Germinal center (tissue), 1 donor: ENCODE measurements at places on chromosomes 2 and 18.

DNA sequence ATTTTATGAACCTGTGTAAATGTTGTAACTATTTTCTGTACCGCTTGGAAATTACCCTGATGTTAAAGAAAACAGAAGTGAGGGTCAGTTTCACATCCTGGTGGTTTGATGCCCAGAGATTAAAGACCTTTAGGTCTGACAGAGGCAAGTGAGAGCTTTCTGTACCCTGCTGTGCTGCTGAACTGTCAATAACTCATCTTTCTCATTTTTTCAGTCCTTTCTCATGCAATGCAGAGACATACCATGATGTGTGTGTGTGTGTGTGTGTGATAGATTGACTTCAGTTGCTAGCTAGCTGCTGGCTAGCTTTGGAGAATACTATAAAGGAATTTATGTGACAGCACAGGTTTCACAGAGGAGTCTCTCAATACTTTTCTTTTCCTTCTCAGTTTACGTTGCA lies 2025.6 kb upstream of the LRRTM1 start:
- DNase-seq = no peak

DNA sequence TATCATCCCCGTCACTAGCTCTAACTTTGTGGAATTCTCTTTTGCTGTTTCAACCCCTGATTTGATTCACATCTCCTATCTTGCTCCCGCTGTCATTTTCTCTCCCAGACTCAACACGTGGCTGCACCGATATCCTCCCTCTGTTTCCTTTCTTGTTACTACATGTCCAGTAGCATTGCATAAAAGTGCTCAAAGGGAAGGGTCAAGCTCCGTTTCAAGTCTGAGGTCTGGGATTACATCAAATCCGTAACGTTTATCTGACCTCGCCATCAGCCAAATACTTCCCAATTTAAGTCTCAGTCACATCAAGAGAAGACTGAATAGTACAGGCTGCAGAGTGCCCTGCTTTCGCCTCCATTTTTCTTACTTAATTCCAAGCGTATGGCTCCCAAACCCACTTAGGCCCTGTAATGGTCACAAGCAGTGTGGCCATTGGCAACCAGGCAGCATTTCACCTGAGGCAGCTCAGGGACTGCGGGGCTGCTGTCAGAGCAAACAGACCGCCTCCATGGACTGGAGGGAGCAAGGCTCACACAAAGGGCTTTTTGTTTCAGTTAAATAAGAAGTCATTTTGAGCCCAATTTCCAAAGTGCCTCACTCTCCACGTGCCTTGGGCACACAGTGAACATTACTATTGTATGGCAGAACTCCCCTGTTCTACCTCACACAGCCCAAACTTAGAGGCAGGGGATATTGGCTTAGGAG lies 217.8 kb downstream of the BCL11A start:
- DNase-seq = no peak

DNA sequence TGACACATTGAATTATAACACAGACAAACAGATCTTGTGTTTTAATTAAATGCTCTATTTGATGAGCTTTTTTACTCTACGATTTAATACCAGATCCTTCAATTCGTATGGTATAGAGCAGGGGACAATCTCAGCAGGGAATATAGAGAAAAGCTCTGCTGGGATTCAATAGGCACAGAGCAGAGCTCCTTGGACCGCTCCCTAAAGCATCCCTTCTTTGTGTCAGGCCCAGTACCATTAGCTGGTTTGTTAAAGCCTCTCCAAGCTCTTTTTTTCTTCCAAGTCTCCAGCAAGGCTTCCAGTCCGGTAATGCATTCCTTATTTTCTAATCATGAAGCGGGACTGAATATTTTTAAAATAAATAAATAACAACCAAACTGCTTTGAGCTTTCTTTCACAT lies 466.0 kb downstream of the NR4A2 start:
- DNase-seq = no peak

GRCh38 chr18:79309614-79310358 lies 85.9 kb upstream of the NFATC1 start:
- no peak for DNase-seq

DNA sequence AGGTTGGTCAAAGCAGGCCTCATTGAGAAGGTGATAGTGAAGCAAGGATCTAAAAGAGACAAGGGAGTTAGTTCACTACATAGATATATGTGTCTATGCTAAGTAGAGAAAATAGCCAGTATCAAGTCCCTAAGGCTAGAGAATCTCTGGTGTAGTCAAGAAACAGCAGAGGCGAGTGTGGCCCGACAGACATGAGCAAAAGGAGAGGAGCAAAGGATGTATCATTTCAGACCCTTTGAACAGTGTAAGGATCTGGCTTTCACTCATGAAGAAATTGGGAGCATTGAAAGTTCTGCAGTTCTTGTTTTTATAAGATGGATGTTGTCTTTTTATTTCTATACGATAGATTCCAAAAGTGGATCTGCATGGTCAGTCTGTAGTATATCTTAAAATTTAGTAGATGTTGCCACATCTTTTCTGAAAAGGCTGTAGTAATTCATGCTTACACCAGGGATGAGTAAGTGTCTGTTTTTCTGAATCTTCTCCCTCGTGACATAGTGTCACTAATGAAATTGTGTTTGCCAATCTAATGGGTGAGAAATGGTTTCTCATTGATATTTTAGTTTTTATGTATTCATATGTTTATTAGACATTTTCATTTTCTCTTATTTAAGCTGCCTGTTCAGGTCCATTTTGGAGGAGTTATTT lies 18.8 kb downstream of the SP100 start:
- no peak for DNase-seq
